ENCODE measurements at places on chromosomes 2 and 18.

GRCh38 chr2:163859951-163860350 lies 124.1 kb upstream of the FIGN start:
- no peak for DNase-seq

GRCh38 chr2:232655392-232655791 lies 22.0 kb downstream of the EFHD1 start:
- no peak for DNase-seq

DNA sequence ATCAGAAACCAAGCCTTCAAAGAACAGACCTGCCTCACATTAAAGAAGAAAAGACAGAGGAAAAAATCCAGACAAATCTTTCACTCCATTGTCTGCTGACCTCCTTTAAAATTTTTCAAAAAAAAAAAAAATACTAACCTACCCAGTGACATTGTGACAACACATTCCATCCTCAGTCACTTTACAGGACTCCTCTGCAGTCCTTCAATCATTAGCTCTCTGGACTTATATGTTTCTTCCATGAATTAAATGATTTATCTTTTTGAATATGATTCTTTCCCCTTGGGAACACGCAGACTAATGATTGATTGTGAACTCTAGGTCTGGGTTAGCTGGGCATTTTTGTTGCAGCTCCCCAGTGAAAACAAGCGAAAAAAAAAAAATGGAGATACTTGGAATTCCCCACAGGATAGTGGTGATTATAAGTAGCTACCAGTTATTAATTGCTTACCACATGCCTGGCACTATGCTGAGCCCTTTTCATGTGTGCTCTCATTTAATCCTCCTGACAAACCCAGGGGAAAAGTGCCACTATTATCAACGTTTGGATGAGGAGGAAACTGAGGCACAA lies 261.3 kb upstream of the NCKAP5 start:
- DNase-seq = no peak

- DNase-seq = no peak
Measured at GRCh38 chr2:147659051-147659450, 185.8 kb upstream of the ACVR2A start.

DNA sequence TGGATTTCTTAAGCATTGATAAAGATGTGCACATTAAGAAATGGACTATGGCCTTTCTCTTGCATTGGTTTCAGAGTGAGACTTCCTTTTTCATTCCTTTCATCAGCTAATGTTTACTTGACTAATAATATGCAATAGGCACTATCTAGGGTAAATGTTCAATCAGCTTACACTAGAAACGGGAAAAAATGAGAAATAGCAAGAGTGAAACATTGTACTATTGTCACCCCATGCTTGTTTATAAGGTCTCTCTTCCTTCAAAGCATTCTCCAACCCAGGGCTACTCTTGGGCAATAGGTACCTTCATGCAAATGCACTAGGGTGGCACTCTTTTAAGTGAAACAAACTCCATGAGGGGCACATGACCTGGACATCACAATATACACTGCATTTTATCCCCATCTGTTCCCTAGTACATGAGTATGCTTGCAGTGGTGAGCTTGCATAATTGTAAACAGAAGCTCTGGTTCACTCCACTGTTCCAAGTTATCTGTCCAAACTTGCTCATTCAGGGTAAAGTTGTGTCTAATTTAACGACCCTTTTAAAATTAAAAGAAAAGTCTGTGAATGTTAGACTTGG lies 402.3 kb downstream of the ERBB4 start:
- peak; percentile 44 for DNase-seq

DNA sequence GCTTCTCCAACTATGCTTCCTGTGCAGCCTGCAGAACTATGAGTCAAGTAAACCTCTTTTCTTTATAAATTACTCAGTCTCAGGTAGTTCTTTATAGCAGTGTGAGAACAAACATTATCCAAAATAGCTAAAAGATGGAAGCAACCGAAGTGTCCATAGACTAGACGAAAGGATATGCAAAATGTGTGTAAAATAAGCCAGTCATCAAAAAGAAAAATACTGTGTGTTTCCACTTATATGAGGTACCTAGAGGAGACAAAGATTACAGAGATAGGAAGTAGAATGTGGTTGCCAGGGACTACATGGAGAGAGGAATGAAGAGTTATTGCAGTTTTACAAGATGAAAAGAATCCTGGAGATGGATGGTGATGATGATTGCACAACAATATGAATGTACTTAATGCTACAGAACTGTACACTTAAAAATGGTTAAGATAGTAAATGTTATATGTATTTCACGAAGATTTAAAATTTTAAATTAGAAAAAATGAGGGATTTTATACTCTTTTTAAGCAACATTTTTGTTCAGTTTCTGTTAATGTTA lies 99.3 kb upstream of the FN1 start:
- DNase-seq = no peak

- DNase-seq = no peak
Measured at GRCh38 chr2:88753833-88754584, 62.5 kb downstream of the RPIA start.

- no peak for DNase-seq
Measured at GRCh38 chr2:134134827-134135226, 119.0 kb upstream of the MGAT5 start.

- no peak for DNase-seq
Measured at GRCh38 chr2:134238371-134238770, 15.5 kb upstream of the MGAT5 start.

- DNase-seq = no peak
Measured at GRCh38 chr2:75799859-75800258, 89.1 kb upstream of the GCFC2 start.

GRCh38 chr2:197445746-197446145 lies 7.6 kb upstream of the COQ10B start:
- no peak for DNase-seq

DNA sequence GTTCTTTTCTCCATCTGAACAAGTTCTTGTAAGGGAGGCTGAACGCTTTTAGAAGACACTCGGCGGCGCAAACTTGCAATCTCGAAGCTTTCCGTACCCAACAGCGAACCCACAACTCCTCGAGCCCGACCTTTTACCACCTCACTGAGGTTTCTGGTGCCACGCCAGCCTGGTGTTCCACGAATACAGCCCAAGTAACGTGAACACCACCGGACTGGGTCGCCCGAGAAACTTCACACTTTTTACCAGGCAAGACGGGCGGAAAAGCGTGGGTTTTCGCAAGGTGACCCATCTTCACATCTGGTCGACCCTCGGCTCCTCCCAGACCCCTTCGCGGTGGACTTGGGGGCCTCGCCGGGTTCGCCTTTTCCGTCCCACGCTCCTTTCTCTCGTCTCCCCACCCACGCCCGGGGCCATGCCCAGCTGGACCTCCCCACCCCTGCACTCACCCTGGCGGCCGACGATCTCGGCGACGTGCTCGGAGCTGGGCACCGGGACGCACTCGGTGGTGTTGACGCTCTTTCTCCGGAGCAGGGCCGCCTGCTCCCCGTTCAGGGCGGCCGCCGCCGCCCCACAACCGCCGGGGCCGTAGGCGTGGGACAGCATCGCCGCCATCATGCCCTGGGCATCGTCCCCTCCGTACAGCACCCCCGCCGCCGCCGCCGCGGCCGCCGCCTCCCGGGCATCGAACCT lies 1.2 kb downstream of the MEX3C start:
- DNase-seq = peak; percentile 27

- DNase-seq = no peak
Measured at GRCh38 chr2:110126086-110126773, 10.6 kb upstream of the MALL start.

DNA sequence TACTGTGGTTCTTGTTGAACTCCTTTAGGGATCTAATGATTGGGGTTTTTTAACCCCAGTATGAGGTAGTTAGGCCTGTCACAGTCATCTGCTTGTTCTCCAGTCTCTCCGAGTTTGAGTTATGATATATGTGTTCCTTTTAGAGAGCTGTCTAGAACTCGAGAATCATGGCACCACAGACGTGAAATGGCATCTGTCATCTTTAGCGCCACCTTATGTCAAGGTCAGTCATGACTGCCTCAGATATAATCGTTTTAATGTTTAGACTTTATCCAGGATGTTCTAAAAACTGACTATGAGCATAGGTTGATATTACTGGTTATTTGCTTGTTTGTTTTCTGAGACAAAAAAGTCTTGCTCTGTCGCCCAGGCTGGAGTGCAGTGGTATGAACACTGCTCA lies 112.2 kb downstream of the CEP192 start:
- DNase-seq = no peak

DNA sequence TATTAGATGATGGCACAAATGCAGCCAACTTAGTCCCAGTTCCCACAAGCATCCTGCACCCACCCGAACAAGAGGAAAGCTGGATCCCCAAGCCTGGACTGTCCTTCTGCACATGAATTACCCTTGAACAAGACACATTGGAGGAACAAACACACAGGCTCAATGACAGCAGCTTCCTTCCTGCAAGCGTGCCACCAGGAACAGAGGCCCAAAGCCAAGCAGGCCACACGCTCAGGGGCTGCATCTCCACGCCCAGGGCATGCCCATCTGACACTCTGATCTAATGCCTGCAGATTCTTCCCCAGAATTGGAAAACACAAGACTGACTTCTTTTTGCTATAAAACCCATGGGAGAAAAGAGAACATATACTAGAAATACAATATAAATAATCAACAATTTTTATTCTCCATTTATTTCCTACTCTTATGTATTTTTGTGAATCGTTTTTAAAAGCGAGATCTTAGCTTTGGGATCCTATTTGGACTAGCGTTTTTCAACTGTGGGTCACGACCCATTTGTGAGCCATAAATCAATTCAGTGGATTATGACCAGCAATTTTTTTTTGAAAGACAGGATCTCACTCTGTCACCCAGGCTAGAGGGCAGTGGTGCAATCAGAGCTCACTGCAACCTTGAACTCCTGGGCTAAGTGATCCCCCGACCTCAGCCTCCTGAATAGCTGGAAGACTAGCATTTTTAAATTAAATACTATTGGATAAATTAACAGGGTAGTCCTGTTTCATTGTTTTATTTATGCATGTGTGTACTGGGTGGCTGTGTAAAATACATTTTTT lies 34.4 kb downstream of the PSTPIP2 start:
- DNase-seq = no peak

DNA sequence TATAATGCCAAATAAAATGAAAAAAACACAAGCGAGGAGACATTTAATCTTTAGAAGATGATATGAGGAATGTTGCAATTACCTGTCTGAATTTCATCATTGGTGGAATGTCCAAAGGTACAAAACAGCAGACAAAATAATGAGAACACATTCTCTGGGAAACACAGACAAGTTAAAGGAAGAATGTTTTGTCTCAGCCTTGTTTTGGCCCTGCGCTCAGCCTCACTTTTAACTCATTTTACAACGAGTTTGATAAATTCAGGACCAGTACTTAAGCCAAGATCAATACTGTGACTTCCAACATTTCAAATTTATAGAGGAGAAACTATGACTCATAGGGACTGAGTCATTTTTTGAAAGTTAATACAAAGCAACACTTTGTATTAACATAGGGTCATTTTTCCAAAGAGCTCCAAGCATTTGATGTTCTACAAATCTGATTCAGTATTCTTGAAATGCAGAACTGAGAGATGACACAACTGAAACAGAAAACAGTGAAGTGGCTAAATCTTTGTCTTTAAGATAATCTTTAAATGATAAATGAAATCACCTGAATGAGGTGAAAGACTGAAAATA lies 833.2 kb upstream of the CHAC2 start:
- DNase-seq = no peak

DNA sequence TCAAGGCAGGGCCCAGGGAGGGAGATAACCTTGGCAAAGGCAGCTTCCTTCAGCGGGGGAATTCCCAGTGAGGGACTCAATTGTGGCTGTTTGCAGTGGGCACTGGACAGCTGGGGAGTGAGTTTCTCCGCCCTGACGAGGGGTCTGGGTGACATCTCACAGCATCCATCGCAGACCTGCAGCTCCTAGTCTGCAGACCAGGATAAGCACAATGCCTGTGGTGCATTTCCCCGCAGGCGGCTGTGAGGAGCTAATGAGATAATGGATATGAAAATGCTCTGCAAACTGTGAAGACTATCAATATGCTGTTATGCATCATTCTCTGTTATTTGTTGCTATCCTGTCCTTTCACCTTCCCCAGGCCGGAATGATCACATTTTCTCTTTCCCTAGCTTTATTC lies 30.0 kb upstream of the CYP1B1 start:
- DNase-seq = no peak

- no peak for DNase-seq
Measured at GRCh38 chr2:237563816-237564215, 2.6 kb upstream of the PRLH start.

DNA sequence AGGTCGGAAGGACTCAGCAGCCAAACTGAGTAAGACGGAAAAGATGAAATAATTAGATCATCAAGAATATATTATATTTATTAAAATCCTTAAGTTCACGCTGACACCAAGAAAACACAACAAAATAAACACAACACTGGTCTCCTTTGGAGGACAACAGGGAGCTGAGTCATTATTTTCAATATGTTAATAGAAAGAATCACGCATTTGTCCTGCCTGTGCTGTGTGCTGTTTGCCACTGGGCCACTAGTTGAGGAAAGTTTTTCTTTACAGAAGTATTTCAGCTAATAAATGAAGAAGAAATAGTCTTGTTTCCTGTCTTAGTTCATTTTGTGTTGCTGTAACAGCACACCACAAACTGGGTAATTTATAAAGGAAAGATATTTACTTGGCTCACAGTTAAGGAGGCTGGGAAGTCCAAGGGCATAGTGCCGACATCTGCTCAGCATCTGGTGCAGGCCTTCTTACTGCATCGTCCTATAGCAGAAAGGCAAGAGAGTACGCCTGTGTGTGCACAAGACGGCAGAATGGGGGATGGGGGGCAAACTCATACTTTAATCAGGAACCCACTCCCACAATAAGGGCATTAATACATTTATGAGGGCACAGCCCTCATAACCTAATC lies 88.0 kb downstream of the TCF7L1 start:
- no peak for DNase-seq

- no peak for DNase-seq
Measured at GRCh38 chr2:204947405-204947804, 402.1 kb downstream of the PARD3B start.

- DNase-seq = no peak
Measured at GRCh38 chr2:73174941-73175662, 27.3 kb upstream of the NOTO start.

DNA sequence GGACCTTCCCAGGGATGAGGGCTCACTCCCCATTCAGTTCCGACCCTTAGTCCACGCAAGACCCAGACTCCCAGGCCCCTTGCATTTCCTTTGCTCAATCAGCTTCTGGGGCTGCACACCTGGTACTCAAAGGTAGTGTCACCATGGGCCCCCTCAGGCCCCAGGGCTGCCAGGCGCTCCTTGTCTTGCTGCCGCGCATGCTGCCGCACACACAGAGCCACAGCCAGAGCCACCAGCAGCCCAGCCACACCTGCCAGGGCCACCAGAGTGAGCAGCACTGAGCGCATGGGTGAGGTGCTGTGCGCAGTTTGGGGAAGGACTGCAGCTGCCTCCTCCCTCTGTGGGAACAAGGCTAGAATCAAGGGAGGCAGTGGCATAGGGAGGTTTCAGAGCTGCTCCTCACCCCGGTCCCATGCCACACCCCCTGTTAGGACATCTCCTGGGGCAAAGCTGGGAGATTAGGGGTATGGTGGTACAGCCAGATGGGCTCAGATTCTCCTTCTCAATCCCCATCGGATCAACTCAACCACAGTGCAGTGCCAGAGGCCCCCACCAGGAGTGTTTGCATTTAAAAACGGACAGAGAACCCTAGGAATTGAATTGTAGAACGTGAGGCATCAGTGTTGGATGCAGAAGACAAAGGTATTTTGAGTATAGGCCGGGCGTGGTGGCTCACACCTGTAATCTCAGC lies 11.3 kb downstream of the PTPRN start:
- no peak for DNase-seq

Data from cerebellar cortex (tissue), 1 donor.